ENCODE measurements at places on chromosomes 12 and 14. TPM values are rescaled to one million over a fixed set of nuclear protein-coding genes. Genes with fewer than 3 reads are reported as not detected.

FAM234B gene
- 6.6 TPM for total RNA-seq

CYP46A1 gene
- total RNA-seq: 0.94 TPM

COCH gene
- total RNA-seq: 2.6 TPM

DNA sequence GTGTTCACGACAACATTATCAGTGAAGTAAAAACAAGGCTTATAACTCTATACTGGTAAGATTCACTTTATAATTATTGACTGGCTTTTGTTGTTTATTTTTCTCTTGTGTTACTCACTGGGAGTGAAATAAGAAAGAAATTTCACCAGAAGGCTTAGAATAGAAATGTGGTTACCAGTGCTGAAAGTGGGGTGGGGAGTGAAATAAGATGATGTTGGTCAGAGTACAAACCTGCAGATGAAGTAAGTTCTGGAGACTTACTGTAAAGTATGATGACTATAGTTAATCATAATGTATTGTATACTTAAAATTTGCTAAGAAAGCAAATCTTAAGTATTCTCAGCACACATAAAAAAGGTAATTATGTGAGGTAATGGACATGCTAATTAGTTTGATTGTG lies 198.4 kb downstream of the KLHL28 start:
- DNase-seq: no peak

GRCh38 chr12:56903374-56903773 lies 30.8 kb downstream of the SDR9C7 start:
- DNase-seq: no peak

DNA sequence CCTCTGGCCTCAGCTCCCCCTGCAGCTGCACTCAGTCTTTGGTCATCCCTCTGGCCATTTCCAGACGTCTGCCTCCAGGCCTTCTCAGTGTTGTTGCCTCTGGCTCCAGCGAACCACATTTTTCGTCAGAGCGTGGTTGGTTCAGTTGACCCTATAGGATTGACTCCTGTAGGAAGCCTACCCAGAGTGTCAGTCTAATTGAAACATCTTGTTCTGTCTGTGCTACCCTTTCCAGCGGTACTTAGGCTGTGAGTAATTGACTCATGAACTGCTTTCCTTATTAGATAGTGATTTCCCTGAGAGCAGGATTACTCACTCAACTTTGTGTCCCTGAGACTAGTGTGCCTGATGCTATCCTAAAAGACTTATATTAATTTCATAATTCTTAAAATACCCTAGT lies 373.2 kb downstream of the ATP23 start:
- DNase-seq: no peak

- no peak for DNase-seq
These were observed 291.3 kb downstream of the NPAS3 start for GRCh38 chr14:33230021-33230420.

DNA sequence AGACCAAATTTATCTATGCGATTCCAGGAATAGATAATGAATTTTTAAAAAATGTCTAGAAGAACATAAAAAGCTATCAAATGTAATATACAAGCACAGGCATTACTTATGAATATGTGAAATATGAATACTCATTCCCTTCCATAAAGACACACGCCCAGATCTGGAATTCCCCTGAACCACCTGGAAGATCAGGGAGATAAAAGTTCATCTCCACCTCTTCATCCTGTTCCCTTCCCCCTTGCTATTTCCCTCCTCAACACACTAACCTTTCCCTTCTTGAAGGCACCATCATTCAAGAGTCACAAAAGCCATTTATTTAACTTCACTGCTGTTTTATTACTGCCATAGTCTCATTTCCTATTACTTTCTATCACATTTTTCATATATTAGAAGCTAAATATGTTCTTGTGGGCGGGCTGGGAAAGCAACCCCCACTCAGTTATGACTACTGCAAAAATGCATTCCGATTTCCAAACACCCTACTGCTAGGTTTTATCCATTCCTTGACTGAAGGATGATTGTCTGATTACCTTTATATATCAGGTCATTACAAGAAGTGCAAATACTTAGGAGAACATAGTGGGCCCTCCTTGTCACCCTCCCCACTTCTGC lies 16.1 kb downstream of the FGD6 start:
- DNase-seq: no peak

GRCh38 chr14:70643967-70644366 lies 2.3 kb downstream of the TTC9 start:
- no peak for DNase-seq

GRCh38 chr12:81021834-81022233 lies 56.0 kb upstream of the ACSS3 start:
- no peak for DNase-seq

DNA sequence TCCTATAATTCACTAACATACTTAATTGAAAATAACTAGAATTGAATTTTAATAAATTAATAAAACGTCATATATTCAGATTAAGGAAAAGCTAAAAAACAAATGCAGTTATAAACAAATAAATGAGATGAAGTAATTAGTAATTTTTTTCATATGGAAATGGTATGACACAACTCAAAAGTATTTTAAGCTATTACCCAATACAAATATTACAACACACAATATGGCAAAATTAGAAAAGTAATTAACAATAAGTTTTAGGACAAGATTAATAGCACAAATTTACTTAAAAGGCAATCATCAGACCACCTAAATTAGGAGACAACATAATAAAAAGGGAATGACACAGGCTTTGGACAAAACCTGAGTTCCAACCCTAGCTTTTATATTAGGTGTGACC lies 81.7 kb downstream of the EEA1 start:
- no peak for DNase-seq

- no peak for DNase-seq
These were observed 751 bp upstream of the GPRC5A start for GRCh38 chr12:12890543-12891079.

ANO2 gene
- total RNA-seq: 7.0 TPM

NTS gene
- total RNA-seq: 0.46 TPM

GRCh38 chr12:104464899-104465298 lies 8.2 kb downstream of the CHST11 start:
- no peak for DNase-seq

DNA sequence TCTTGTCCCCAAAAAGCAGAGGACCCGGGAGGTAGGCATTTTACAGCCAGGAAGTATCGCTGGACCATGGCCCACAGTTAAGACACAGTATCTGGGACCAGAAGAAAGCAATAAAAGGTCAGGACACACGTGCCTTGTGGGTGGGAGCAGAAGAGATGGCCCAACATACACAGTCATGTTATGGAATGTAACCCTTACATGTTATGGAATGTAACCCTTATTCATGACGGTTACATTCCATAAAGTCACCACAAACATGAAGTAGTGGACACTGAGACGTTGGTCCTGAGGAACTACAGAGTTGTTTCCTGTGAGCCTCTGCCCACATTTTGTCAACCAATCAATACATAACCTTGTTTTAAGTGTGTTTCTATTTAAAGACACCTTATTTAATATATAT lies 285.6 kb upstream of the FKBP4 start:
- DNase-seq: no peak

DNA sequence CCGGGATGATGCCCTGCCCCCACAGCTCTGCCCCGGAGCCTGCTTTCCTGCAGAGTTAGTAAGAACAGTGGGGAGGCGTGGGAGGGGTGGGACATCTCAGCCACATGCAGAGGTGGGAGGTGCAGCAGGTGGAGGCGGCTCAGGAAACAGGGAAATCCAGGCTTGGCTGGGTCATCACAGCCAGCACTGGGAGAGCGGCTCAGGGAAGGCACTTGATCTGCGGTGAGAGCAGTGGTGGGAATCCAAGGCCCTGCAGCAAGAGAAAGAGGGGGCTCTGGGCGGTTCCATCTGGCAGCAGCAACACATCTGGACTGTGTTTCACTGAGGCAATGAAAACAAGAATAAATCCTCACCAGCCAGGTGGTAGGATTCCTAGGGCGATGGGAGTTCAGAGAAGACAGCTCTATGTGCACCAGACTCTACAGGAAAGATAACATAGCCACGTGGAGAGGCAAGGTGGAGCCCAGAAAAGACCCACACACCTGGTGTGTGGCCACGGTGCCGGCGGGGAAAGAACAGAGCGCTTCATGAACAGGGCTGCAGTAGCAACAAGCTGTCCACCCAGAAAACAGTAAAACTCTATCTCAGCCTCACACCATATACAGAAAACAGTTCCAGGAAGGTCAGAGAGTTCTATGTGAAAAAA lies 57.6 kb downstream of the CCDC85C start:
- DNase-seq: no peak

NDRG2 gene
- 169 TPM for total RNA-seq

DNA sequence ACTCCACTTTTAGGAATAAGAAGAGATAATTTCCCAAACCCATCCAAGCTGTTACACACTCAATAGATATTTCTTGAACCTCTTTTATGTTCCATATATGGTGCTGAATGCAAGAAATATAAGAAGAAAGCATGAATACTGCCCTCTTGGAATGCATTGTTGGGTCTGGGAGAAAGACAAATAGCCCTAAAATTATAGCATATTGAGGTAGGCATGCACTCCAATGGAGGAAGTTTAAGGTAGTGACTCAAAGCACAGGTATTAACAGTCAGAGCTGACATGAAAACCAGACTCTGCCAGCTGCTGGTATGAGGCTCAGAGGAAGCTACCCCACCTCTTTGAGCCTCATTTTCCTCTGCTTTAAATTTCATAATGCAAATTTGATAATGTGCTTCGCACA lies 261.3 kb upstream of the NOS1 start:
- no peak for DNase-seq

DNA sequence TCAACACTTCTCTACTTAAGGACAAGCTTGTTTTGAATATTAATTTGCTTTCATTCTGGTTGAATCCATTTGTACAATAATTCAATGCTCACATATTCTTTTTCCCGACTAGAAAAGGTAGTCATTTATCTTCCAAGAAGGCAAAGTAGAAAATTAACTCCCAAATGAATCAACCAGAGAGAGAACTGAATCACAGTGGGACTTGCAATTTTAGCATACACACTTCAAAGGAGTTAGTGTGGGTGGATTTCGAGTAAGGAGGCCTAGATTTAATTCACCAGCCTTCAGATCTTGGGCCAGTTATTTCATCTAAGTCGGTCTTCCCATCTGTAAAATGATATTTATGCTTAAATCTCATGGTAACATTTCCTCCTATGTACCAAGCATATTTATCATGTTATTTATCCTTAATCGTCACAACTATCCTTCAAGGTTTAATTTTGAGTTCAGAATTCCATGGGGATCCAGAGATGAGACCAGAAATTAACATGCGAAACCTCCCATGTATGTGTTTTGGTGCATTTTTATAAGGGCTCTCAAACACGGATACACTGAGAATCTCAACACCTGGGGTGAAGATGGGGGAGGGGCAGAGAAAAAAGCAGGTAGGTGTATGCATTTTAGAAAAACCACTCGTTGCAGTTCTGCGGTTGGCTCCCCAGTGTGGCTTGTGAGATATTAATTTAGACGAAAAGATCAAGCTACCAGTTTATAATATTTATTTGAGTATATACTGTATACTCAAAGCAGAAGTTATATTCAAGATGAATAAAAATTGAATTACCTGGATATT lies 38.9 kb upstream of the IL22 start:
- no peak for DNase-seq

B4GALNT3 gene
- total RNA-seq: 0.60 TPM

TMEM132C gene
- total RNA-seq: 109 TPM

DNA sequence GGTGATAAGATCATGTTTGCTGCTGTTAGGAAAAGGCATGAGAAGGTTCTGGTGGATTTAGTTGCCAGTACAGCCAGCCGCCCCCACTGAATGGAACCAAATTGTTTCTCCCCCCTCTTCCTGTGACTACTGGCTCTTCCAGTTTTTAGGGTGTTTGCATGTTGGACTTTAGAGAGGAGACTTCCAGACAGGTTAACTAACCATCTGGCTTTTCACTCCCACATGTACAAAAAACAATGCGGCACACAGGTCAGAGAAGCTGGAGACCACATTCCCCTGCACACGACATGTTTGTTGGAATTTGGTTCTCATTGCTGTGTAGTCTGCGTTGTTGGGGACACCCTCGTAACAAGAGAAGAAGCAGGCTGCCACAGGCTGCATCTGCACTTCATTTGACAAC lies 103.9 kb upstream of the TMEM132C start:
- DNase-seq: no peak

- no peak for DNase-seq
These were observed 36.0 kb upstream of the PLEKHG6 start for GRCh38 chr12:6274231-6275221.

DNA sequence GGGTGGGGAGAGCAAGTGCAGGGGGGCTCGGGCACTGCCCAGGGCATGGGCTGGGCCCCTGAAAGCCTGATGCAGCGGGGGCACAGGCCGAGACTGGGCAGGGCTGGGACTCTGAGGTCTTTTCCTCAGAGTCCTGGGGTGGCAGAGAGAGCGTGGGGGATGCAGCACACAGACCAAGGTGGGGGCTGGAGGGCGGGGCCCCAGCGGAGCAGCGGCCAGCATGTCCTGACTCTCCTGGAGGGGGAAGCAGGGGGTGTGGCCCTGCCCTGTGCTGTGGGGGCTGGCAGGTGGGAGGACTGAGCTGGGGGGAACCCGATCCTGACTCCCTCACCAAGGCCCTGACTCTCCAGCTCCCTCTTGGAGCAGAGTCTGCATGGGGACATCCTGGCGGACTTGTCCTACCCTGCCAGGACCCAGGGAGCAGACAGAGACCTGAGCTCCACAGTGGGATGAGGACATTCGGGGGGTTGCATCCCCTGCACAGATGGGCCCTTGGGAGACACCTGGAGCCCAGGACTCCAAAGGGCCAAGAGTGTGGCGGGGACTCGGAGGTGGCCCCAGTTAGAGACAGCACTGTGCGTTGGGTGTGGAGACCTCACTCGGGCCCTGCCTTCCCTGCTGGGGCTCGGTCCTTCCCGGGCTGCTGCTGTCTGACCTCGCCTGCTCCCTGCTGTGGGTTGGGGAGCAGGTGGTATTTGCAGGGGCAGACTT lies 326.1 kb downstream of the TMEM121 start:
- no peak for DNase-seq

- no peak for DNase-seq
These were observed 11.2 kb downstream of the ESRRB start for GRCh38 chr14:76386944-76387782.

- no peak for DNase-seq
These were observed 53.7 kb downstream of the B4GALNT3 start for GRCh38 chr12:513446-513845.

Measured in omental fat pad (tissue), 4 donors.